Activated CD4-positive, alpha-beta memory T cell treated with anti-CD3 and anti-CD28 coated beads, Interleukin-2, amount 10 ng/mL, durations not matched to agents 7 days and 5 days (primary cell): ENCODE measurements at places on chromosomes 11 and 22. TPM values are rescaled to one million over a fixed set of nuclear protein-coding genes. Genes with fewer than 3 reads are reported as not detected.

ADM gene
- 12.8 TPM for total RNA-seq

LARGE1 gene
- 0.38 TPM for total RNA-seq

JAML gene
- total RNA-seq: 103 TPM

P2RY6 gene
- total RNA-seq: not detected

SHANK2 gene
- not detected for total RNA-seq

PARVG gene
- 123 TPM for total RNA-seq

C22orf15 gene
- 0.60 TPM for total RNA-seq

CD82 gene
- 208 TPM for total RNA-seq

RIBC2 gene
- 7.8 TPM for total RNA-seq

TRIM66 gene
- total RNA-seq: 17.8 TPM

TMEM121B gene
- total RNA-seq: not detected

ZNF280A gene
- not detected for total RNA-seq

OR8J1 gene
- not detected for total RNA-seq

TRPM5 gene
- not detected for total RNA-seq

ANAPC15 gene
- total RNA-seq: 53.0 TPM

MYOD1 gene
- total RNA-seq: not detected

OR8D4 gene
- total RNA-seq: not detected

PITPNM1 gene
- total RNA-seq: 120 TPM

CD248 gene
- not detected for total RNA-seq

TRIM51 gene
- total RNA-seq: not detected

OR9Q2 gene
- total RNA-seq: not detected

MICAL2 gene
- 135 TPM for total RNA-seq

OR52N4 gene
- 1.5 TPM for total RNA-seq

TSPAN32 gene
- total RNA-seq: 50.1 TPM

PATZ1 gene
- 19.5 TPM for total RNA-seq

IFITM10 gene
- 1.3 TPM for total RNA-seq

NTM gene
- total RNA-seq: not detected
